Activated naive CD8-positive, alpha-beta T cell treated with anti-CD3 and anti-CD28 coated beads for 36 hours (primary cell): ENCODE measurements at places on chromosomes 3 and 15. TPM values are rescaled to one million over a fixed set of nuclear protein-coding genes. Genes with fewer than 3 reads are reported as not detected.

DNA sequence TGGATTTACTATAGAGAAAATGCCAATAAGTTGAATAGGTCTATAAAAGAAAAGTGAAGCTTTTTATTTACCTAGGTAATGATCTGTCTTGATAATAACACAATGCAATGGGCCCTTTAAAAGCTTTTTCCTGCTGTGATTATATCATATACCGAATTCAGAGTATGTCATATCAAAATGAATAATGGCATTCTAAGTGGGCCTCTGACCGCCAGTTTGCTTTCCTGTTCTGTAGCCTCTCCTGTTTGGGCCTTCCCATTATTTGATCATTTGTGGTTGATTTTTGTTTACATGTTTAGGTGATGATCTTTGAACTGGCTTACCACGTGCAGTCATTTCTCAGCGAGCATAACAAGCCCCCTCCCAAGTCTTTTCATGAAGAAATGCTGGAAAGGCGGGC, 14.9 kb downstream of the EIF2AK4 start:
- no peak for DNase-seq

DNA sequence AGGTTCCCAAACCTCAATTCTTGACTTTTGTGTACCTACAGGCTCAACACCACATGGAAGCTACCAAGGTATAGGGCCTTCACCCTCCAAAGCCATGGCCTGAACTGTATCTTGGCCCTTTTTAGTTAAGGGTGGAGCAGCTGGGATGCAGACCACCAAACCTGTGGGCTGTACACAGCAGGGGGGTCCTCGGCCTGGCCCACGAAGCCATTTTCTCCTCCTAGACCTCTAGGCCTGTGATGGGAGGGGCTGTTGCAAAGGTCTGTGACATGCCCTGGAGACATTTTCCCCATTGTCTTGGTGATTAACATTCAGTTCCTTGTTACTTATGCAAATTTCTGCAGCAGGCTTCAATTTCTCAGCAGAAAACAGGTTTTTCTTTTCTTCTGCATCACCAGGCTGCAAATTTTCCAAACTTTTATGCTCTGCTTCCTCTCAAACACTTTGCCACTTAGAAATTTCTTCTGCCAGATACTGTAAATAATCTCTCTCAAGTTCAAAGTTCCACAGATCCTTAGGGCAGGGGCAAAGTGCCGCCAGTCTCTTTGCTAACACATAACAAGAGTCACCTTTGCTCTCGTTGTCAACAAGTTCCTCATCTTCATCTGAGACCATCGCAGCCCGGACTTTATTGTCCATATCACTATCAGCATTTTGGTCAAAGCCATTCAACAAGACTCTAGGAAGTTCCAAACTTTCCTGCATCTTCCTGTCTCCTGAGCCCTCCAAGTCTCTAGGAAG, 90.9 kb upstream of the PLXND1 start:
- DNase-seq: no peak

Gene CFAP92
- total RNA-seq: 0.40 TPM

Gene TMEM89
- total RNA-seq: not detected

- DNase-seq: no peak
Observed at GRCh38 chr3:94524102-94524919, 461.4 kb downstream of the NSUN3 start.

DNA sequence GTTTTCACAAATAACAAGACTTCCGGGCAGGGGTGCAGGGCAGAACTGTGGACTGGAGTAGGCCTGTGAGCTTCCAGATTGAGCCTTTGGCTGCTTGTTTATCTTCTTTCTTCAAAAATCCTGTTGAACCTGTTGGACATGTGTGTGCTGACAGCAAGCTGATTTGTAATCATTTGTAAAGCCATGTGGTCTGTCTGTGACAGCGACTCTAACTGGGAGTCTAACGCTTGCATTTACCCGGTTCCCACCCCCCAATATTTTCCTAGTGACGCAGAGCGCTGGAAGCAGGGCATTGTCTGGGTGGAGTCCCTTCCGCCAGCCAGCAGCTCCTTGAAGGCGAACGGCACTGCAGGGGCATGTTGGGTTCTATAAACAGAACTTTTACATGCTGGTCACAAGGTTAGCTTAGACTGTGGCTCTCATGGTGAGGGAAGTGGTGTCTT, 85.7 kb upstream of the MYZAP start:
- no peak for DNase-seq

DNA sequence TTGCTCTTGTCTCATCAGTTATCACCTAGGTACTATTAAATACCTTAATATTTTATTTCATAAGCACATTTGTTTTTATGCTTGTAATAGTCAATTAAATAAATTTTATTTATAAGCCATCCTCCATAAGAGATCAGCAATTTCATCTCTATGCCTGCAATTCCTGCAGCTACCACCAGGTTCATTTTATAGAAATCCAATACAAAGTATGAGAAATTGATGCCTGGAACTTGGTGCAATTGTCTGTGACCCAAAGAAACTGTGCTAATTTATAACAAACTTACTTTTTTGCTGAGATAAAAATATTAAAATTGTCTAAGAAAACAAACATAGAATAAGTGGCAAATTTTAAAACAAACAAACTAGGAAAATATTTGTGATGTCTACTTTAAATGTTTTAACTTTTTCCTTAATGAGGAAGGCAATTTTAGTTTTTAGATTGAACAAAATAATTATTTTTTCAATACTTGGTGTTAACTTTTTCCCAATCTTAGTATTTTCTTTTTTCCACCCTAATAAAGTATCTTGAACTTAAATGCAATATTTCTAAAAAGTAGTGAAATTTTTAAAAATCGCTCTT, 1026.6 kb downstream of the ROBO1 start:
- DNase-seq: no peak

- DNase-seq: no peak
Observed at GRCh38 chr3:194329583-194329965, 21.6 kb downstream of the CPN2 start.

Gene ARGFX
- total RNA-seq: not detected

GRCh38 chr3:108060331-108060730, 30.5 kb downstream of the CD47 start:
- DNase-seq: no peak

DNA sequence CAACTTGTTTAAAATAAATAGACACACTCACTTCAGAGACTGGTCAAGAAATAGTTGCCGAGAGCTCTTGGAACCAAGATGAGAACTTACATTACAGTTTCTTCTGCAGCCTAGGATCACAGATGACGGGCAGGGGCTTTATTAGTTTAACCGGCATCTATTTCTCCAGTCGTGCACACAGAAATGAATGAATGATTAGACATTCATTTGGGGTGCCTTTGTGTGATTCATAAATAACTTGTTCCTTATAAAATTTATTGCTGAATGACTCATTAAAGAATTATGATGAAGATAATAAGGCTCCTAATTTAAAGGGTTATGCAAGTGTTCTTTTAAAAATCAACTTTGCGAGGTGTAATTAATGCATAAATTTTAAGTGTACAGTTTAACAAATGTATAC, 20.8 kb downstream of the NFKBIZ start:
- DNase-seq: no peak

DNA sequence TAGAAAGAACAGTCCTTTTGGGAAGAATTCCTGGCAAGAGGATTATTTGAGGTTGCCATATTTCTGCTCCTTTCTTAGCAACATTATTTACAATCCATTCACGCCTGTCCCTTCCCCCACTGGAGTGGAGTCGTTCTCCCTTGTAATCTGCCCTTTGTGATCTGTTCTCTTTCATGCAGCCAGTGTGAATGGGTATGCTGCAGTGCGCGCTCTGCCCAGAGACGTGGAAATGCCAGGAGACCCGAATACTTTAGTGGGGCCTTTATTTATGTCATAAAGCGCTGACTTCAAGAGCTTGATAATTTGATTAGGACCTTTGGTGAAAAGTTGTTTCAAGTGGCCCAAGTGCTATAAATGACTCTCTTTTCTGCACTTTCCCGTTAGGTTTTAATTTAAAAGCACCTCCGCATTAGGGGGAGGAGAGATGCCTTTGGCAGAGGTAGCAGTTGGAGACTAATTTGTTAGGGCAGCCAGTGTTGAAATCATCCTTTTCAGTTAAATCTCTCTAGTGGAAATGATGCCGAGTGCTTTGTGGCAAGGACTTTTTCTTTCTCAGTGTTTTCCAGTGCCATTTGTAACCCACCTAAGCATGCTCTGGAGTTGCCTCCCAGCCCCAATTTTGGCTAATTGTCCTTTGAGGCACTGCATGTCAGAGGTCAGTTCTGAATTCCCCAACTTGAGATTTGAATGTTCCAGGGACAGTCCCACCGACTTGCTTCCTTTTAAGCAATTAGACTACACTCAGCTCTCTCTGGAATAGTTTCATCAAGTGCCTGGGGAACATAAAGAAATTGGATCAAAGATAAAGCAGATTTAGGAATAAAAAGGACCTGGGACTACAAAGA, 52.4 kb downstream of the PSMD6 start:
- no peak for DNase-seq

DNA sequence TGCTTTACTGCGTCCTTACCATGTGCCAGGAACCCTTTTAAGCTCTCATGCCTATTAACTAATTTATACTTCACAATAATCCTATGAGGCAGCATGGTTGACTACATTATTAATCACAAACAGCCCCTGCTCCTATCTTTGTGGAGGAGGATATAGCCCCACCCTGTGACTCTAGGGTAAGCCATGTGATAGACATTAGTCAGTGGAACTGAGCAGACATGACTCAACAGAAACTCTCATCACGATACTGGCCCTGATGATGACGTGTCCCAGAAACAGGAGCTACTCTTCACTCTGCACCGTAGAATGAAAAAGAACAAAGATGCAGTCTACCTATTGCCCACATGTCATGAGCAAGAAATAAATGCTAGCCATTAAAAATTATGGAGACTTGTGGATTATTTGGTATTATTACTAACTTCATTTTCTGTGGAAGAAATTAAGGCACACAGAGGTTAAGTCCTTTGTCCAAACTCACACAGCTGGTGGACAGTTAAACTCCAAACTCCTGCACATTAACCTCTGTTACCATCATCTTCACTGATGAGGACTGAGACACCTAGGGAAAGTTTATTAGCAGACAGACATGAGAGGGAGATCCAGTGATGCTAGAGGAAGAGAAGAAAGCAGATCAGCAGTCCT, 51.2 kb downstream of the CFAP20DC start:
- no peak for DNase-seq

Gene CSPG4
- not detected for total RNA-seq

- DNase-seq: no peak
Observed at GRCh38 chr3:126354776-126355175, 2.4 kb downstream of the KLF15 start.

- no peak for DNase-seq
Observed at GRCh38 chr3:2106438-2106837, 7.8 kb downstream of the CNTN4 start.

DNA sequence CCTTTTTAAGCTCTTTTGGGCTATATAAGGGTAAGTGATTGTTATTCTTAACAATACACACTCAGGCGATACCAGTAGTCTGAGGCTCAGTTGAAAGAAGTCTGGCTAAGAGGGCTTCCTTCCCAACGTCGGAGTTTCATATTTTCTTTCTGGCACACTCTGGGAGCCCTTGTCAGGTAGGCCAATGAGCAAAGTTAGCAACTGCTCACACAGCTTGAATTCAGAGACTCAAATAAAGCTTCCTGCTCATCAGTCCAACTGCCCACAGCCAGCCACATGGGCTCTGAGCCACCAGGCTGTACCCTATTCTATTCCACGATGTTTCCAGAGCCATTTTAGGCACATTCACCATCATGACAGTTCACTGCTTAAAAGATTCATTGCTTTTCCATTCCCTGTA, 155.1 kb upstream of the TBL1XR1 start:
- DNase-seq: no peak

DNA sequence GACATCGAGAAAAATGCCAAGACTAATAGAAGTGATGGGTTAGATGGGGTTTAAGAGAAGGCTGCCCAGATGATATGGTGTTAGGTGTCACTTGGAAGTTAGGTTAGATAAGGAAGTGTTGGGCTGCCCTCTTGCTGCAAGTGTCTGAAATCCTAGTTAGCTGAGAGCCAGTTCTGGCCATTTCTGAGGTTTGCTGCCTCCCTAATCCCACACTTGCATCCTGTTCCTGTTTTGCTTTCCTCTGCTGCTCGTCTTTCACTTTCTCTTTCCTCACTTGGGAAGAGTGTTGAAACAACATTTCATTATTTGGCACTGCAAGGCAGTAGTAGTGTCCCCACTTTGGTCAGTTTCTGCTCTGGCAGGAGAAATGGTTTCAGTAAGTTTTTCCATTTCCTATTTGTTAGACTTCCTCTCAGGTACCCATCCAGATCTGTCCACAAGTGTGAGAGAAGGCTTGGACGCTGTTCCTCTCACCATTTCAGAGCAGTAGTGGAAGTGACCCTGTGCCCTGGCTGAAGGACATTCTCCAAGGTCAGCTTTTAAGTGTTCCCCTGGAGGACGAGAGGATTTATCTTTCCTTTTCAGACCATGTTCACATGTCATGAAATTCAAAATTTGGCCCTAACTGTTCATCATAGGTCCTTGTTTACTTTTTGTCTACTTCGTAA, 93.3 kb downstream of the ADAMTSL3 start:
- no peak for DNase-seq

Gene PRTG
- total RNA-seq: not detected

- peak; percentile 6 for DNase-seq
Observed at GRCh38 chr3:155334914-155335723, 41.6 kb upstream of the STRIT1 start.

Gene ST8SIA2
- total RNA-seq: not detected

- DNase-seq: peak; percentile 8
Observed at GRCh38 chr15:60362321-60363086, 35.3 kb downstream of the ANXA2 start.

Gene CAND2
- total RNA-seq: 2.6 TPM

- no peak for DNase-seq
Observed at GRCh38 chr3:139427283-139428060, 38.0 kb upstream of the COPB2 start.

DNA sequence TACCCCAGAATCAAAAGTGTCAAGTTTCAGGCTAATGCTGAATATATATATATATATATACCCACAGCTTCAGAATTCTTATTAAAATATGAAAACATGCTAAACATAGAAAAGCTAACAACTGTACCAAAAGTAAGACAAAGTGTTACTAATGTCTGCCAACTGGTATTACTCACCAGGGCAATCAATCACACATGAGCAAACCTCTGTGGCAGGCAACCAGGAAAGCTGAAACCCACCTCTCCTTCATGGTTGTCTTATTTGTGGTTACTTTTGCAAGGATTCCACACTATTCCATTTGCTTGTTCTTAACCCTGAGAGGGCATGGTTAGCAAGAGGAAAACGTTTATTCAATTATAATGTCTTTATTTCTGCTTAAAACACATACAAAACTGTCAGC, 512.3 kb upstream of the MDFIC2 start:
- no peak for DNase-seq

Gene RLBP1
- total RNA-seq: not detected

- DNase-seq: no peak
Observed at GRCh38 chr3:108099244-108099643, 8.4 kb upstream of the CD47 start.

Gene DAZL
- not detected for total RNA-seq

- DNase-seq: no peak
Observed at GRCh38 chr3:104879919-104880318, 486.8 kb upstream of the ALCAM start.

GRCh38 chr15:72199721-72200212, 2.2 kb upstream of the GRAMD2A start:
- DNase-seq: peak; percentile 64

- peak; percentile 94 for DNase-seq
Observed at GRCh38 chr3:49689046-49689907, at the start of the genes MST1 and RNF123. Gene MST1, minus strand, starts transcription at chr3:49689474. Its CDS starts 783 bp downstream, at chr3:49688691. Gene RNF123, plus strand, starts transcription at chr3:49689557. Its CDS starts 1,609 bp downstream, at chr3:49691166.

GRCh38 chr15:80214910-80215309, 37.1 kb downstream of the CTXND1 start:
- no peak for DNase-seq

- DNase-seq: no peak
Observed at GRCh38 chr3:108603691-108604090, 14.2 kb downstream of the DZIP3 start.

Gene SH3GL3
- total RNA-seq: not detected

Gene SI
- not detected for total RNA-seq
